NCI-H345 (cell line): ENCODE measurements at places on chromosomes 12 and 14.
A peak's percentile ranks its signal among the peaks of the same experiment; 100 is the strongest.

DNA sequence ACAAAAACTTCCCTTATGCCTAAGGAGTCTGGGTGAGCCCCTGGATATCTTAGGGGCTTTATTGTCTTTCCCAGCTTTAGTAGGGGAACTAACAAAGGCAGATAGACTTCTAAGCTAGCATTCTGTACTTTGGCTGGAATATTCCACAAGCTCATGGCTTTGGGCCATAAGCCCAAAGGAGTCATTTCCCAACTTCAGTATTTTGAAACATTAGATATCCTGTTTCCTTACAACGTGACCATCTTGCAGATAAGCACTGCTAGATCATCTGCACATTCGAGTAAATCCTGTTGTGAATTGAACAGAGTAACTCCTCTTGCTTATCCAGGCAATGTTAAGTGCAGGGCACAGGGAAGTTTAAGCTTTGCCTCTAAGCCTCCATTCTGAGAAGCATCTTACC, 70.6 kb upstream of the ACTN1 start:
- no peak for DNase-seq

- peak; percentile 76 for DNase-seq
Measured at GRCh38 chr12:99142651-99143050, 497.6 kb downstream of the APAF1 start.

DNA sequence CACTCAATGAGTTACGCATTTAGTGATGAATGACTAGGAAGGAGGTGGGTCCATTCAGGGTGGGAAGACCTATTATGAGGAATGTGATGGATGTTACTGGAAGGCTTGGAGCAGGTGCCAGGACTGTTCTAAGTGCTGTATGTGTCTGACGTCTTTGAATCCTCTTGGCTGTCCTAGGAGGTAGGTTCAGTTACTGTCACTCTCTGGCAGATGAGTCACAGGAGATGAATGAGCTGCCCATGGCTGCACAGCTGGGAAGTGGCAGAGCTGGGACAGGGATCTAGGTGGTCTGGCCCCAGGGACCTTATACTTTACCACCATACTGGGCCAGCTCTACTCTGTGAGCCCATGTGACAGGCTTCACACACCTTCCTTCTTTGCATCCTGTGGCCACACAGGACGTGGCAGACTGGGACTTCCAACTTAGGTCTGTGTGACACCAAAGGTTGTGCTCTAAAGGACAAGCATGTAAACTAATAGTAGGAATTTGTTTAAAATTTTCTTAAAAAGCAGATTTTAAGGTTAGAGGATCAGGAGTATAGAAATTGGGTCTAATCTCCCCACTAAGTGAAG, 24.0 kb downstream of the TCTN1 start:
- DNase-seq = no peak

- DNase-seq = peak; percentile 4
Measured at GRCh38 chr14:96852823-96853422, 55.7 kb downstream of the VRK1 start.

- peak; percentile 58 for DNase-seq
Measured at GRCh38 chr12:153080-153746, 60.7 kb downstream of the SLC6A12 start.

DNA sequence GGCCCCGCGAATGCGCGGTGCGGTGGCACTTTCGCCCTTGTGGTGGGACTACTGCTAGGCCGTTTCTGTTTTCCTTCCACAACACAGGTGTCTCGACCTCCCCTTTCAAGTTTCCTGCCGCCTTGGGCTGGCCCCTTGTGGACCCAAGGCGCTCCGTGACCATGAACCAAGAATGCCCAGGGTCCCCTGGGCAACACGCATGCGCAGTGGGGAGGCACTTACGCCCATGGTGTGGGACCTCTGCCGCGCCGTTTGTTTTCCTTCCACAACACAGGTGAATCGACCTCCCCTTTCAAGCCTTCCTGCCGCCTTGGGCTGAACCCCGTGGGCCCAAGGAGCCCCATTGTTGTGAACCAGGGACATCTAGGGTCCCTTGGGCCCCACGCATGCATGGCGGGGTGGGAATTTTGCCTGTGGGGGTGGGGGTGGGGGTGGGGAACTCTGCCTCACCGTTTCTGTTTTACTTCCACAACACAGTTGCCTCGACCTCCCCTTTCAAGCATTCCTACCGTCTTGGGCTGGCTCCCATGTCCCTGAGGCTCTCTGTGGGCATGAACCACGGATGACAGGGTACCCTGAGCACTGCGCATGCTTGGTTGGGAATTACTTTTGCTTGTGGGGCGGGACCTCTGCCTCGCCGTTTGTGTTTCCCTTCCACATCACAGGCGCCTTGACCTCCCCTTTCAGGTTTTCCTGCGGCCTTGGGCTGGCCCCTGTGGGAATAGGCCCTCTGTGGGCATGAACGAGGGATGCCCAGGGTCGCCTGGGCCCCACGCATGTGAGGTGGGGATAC, 355.1 kb downstream of the ALG10 start:
- DNase-seq = no peak

GRCh38 chr12:88207921-88208620, 66.0 kb downstream of the TMTC3 start:
- no peak for DNase-seq

DNA sequence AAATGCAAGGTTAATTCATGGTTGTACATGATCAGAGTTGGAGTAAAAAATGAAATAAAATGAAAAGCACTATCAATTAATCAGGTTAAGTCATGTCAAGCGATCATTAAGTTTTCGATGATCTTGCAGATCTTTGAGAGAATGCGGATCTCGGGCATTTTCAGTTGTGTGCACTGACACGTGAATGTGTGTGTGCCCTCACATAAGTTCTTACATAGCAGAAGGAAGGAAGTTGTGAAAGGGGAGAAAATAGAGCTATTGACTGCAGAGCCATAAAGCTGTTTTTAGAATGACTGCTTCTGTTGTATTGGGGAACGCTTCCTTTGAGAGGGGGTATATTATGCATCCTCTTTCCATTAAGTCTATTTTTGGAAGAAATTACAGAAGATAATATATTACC, 101.3 kb downstream of the HMGA2 start:
- no peak for DNase-seq

GRCh38 chr14:93648440-93649168, 139.7 kb downstream of the PRIMA1 start:
- DNase-seq = peak; percentile 6

DNA sequence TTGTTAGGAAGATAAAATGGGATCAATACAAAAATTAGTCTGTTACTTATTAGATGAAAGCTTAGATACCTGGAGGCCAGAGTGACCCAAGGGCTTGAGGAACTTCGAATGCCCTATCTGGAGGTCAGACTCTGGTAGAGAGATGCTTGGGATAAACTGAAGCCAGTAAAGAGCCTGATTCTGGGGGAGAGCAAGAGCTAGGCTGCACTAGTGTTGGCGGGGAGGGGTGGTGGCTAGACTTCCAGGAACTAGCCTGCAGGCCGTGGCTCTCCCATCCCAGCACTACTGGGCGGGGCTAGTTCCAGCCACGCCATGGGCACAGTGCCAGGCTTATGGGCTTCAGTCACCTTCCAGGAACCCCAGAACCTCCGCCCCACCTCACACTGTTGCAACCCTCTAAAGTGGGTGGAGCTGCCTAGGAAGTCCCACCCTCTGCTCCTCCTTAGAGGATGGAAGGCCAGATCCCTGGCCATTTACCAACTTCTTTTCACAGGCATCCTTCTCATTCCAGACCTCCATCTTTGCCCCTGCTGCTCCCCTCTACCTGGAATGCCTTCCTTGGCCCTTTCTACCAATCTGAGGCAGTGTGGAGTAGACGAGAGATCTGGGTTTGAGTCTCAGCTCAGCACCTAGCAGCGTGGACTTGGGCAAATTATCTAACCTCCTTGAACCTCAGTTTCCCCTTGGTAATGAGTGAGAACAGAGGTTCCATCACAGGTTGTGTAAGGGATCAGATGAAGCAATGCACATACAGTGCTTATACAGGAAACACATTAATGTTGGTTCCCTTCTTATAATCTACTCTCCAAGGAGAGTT, 6.3 kb upstream of the NFE2 start:
- peak; percentile 12 for DNase-seq

DNA sequence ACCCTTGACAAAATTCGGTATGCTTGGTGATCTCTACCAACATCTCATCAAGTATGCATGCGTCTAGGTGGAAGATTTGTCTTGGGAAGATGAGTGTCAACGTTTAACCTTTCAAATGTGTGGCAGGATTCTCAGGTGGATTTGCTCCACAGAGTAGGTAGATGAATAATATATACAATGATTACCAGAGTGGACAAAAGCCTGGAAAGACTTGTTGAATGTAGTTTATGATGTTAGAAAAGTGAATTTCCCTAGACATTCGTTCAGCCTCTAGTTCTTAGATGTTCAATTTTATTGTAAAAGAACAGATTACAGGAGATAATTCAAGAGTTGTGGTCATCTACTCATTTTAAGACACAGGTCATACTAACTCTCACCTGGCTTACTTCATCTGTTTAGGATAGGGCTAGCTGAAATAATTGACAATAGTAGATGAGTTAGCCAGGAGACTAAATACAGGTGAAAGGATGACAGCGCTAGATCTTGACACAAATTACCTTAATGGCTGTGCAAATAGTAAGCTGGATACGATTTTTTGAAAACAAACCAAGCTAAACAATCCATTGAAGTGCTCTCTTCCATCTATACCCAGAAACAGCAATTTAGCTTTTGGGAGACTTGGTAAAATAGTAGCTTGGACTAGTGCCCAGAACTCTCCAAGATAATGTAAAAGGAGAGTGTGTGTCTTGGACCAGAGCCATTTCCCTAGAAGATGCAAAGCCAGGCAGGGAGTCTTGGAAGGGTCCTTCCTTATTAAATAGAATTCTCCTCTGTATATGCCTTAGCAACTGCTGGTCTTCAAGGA, 168.0 kb downstream of the DACT1 start:
- DNase-seq = peak; percentile 95

DNA sequence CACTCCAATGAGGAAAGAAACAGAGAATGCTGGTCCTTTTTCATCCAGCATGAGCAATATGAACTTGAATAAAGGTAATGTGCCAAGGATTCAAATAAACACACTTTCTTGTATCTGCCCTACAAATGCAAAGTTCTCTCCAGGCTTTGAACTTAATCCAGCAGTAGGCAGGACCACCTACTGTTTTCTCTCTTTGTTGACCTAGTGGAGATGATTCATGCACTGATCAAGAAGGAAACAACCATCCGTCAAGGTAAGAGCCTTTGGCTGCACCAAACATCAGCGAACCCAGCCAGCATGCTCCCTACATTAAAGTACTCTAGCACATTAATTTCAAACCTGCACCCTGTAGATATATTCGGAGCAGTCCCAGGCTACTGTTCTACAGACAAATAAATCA, 489.3 kb downstream of the GALC start:
- DNase-seq = peak; percentile 17

GRCh38 chr12:84658877-84659276, 253.7 kb downstream of the SLC6A15 start:
- DNase-seq = no peak

GRCh38 chr12:18798535-18799361, 60.8 kb downstream of the CAPZA3 start:
- DNase-seq = no peak

DNA sequence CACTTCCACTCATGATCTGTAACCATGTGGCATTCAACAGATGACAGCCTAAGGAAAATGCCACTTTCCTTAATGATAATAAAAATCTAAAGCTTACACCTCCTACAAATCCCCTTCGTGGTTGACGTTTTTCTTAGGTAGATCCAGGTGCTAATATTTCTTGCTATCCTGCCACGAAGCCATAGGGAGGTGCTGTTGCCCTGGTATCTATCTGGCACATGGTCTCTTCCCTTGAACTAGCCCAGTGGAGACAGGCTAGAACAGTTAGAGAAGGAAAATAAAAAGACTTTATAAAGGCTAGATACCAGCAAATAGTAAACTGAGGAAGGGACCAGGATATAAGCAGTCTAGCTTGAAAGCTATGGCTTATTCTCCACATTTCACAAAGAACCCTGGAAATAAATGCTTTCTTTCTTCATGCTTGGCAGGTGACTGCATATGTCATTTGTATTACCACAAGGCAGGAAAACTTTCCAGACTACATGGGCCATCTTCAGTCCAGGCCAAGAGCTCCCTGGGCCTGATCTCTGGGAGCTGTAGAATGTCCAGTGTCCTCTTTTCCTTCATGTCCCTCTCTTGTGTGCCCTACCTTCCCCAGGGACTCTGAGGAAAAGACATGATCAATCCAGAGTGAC, 15.3 kb downstream of the SPIC start:
- peak; percentile 33 for DNase-seq

- DNase-seq = peak; percentile 90
Measured at GRCh38 chr14:78197051-78197450, 26.9 kb downstream of the NRXN3 start.

DNA sequence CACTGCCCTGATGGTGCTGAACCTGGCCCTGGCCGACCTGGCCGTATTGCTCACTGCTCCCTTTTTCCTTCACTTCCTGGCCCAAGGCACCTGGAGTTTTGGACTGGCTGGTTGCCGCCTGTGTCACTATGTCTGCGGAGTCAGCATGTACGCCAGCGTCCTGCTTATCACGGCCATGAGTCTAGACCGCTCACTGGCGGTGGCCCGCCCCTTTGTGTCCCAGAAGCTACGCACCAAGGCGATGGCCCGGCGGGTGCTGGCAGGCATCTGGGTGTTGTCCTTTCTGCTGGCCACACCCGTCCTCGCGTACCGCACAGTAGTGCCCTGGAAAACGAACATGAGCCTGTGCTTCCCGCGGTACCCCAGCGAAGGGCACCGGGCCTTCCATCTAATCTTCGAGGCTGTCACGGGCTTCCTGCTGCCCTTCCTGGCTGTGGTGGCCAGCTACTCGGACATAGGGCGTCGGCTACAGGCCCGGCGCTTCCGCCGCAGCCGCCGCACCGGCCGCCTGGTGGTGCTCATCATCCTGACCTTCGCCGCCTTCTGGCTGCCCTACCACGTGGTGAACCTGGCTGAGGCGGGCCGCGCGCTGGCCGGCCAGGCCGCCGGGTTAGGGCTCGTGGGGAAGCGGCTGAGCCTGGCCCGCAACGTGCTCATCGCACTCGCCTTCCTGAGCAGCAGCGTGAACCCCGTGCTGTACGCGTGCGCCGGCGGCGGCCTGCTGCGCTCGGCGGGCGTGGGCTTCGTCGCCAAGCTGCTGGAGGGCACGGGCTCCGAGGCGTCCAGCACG, 4.7 kb downstream of the LTB4R start:
- peak; percentile 33 for DNase-seq

- DNase-seq = no peak
Measured at GRCh38 chr12:6919588-6919987, 5.2 kb downstream of the ENO2 start.

GRCh38 chr12:64625243-64626077, 15.2 kb downstream of the RASSF3 start:
- DNase-seq = no peak
